ENCODE measurements at places on chromosomes 12 and 14.
A peak's percentile ranks its signal among the peaks of the same experiment; 100 is the strongest.

DNA sequence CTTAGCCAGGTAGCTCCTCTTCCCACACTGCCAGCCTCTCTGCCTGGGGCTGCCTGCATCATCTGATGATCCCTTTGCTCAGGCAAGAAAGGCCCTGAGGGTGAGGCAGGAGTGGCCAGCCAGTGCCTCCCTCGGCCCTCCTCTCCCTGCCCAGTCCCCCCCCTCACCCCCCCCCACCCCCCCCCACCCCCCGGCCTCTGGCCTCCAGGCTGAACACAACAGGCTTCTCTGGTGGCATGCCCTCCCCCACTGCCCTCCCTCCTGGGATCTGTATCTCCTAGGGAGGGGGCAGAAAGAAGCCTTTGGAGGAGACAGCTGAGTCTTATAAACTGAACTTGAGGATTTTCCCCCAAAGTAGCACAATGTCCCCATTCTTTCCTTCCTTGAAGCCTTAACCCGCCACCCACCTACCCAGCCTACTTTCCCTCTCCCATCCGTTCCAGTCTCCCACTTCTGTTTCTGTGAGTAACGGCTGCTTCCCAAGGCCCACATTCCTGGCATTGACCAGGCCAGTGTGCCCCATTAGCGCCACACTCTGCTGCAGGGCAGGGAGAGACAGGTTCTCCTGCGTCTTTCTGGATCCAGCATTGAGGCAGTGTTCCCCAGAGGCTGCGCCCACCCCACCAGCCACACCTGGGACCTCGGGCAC is 82.1 kb downstream of the B4GALNT3 start:
- no peak for DNase-seq

DNA sequence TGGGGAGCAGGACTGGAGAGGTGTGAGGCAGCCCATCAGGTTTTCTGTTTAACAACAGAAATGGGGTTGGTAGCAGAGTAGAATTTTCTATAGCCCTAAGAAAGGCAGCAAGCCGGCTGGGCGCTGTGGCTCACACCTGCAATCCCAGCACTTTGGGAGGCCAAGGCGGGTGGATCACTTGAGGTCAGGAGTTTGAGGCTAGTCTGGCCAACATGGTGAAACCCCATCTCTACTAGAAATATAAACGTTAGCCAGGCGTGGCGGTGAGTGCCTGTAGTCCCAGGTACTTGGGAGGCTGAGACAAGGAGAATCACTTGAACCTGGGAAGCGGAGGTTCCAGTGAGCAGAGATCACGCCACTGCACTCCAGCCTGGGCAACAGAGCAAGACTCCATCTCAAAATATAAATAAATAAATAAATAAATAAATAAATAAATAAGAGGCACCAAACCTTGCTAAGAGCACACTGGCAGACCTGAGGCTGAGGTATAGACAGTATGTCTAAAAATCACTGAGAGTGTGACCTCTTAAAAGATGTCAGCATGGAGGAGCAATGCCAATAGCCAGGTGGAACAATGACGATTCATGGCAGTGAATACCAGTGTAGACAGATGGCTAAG is 115.6 kb downstream of the SLC38A4 start:
- no peak for DNase-seq

GRCh38 chr12:82966001-82966559 is 279.4 kb downstream of the TMTC2 start:
- no peak for DNase-seq

DNA sequence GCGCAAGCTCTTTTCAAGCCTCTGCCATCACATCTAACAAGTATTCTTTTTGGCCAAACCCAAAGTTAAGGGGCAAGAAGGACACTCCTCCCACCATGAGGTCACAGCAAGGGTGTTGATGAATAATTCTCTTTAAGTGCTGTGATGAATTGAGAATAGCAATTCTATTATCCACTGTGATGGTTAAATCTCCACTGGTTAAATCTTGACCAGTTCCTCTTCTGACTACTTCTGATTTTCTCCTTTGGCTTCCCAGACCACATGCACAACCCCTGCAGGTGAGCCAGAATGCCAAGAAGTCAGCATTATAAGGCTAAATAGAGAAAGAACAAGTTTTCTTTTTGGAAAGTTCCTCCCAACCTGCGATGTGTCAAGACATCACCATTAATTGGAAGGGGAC is 90.6 kb upstream of the BCL2L14 start:
- DNase-seq, result no peak

- DNase-seq, result peak; percentile 54
These were observed 735.5 kb downstream of the MED13L start for GRCh38 chr12:115541891-115542421.

GRCh38 chr12:129049917-129050316 is 196.6 kb downstream of the GLT1D1 start:
- DNase-seq, result no peak

GRCh38 chr12:44525806-44526654 is 350.1 kb downstream of the NELL2 start:
- no peak for DNase-seq

DNA sequence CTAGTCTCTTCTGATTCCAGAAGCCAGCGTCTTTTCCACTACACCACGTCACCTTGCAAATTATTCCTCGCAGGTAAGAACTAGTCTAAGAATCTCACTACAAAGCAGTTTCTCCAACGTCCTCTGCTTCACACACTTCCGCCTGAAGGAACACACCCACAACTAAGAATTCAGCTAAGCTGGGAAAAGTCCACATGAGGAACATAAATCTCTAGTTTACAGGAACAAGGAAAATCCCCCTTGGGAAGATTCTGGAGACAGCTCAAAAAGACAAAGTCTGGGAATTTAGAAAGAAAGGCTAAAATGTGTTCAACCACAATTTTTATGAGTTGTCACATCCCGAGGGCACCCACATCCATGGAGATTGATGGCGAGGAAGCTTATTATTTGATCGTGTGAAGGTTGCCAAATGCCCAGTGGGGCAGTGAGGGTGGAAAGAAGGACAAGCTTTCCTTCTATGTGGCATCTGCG is 780.2 kb upstream of the TBX3 start:
- peak; percentile 78 for DNase-seq

GRCh38 chr12:115932066-115932465 is 345.4 kb downstream of the MED13L start:
- no peak for DNase-seq

- no peak for DNase-seq
These were observed 90.6 kb downstream of the LRRK2 start for GRCh38 chr12:40315375-40315774.

DNA sequence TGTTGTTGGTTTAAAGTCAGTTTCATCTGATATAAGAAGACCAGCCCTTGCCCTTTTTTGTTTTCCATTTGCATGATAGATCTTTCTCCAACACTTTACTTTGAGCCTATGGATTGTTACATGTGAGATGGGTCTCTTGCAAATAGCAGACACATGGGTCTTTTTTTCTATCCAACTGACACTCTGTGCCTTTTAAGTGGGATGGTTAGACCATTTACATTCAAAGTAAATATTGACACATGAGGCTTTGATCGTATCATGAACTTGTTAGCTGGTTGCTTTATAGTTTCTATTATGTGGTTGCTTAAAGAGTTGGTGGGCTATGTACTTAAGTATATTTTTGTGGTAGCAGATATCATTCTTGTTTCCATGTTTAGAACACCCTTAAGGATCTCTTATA is 213.4 kb upstream of the G2E3 start:
- DNase-seq, result no peak

DNA sequence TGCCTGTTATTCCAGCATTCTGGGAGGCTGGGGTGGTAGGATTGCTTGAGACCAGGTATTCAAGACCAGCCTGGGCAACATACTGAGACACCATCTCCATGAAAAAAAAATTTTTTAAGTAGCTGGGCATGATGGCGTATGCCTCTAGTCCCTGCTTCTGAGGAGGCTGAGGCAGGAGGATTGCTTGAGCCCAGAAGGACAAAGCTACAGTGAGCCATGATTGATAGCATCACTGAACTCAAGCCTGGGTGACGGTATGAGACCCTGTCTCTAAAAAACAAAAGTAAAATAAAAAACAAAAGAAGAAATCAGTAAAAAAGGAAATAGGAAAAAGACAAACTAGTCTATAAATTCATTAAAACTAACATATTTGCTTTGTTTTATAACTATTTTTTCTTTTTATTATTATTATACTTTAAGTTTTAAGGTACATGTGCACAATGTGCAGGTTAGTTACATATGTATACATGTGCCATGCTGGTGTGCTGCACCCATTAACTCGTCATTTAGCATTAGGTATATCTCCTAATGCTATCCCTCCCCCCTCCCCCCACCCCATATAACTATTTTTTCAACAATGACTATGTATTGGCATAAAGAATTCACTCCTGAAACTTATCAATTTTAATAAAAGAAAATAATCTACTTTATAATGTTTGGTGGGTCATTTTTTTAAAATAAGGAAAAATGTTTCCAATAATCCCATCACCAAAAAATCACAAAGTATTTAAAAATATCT is 15.4 kb upstream of the AP4S1 start:
- no peak for DNase-seq

DNA sequence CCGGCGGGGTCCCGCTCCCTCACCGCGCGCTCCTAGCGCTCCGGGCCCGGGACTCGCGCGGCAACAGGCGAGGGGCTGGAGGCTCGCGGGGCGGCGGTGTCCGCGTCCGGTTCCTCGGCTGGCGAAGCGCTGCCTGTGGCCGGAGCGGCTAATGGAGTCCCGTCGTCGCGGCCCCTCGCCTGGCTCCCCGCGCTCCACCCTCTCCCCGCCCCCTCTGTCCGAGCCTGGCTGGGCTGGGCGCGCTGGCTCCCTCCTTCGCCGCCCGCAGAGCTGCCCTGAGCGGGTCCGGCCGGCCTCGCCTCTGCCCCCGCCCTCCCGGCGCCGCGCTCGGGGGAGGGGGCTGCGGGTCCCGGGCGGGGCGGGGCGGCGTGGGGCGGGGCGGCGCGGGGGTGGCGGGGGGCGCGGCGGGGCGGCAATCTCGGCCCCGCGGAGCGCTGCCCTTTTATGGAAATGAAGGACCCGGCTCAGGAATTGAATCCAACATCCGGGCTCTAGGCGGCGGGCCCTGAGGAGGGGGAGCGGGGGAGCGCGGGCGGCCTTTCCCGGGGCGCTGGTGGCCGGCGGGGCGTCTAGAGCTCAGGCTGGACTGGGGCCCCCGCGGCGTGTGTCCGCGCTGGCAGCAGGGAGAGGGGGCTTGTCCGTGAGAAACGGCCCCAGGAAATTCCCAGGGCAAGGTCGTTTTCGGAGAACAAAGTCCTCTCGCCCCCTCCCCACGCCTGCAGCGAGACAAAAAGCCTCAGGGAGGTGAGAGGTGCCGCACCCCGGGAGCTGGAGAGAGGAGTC is at the start of gene FERMT2:
Gene FERMT2, minus strand, starts transcription at position 153 of the 783 bp plus-strand sequence. CDS start 482 bp downstream, outside the sequence.
- peak; percentile 2 for DNase-seq

- no peak for DNase-seq
These were observed 742.5 kb upstream of the MDGA2 start for GRCh38 chr14:48417715-48418500.

GRCh38 chr14:60661721-60662120 is 12.4 kb upstream of the SIX1 start:
- no peak for DNase-seq

DNA sequence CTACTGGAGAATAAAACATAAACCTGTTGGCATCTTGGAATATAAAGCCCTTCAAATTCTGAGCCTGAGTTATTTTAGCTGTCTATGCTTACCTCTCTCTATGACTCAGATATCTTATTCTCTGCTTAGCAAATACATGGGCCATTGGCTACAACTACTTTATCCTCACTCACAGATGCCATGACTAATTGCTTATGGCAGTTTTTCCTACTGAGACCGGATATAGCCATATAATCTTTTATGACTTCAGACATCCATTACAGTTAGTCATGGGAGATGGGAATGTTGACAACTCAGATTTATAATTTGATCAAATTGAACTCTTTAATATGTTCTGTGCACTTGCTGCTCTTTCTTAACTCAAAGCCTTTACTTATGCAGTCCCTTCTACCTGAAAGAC is 502.4 kb upstream of the ATP2B1 start:
- DNase-seq, result peak; percentile 94

- DNase-seq, result no peak
These were observed 224.3 kb downstream of the SLC41A2 start for GRCh38 chr12:104733717-104734175.

DNA sequence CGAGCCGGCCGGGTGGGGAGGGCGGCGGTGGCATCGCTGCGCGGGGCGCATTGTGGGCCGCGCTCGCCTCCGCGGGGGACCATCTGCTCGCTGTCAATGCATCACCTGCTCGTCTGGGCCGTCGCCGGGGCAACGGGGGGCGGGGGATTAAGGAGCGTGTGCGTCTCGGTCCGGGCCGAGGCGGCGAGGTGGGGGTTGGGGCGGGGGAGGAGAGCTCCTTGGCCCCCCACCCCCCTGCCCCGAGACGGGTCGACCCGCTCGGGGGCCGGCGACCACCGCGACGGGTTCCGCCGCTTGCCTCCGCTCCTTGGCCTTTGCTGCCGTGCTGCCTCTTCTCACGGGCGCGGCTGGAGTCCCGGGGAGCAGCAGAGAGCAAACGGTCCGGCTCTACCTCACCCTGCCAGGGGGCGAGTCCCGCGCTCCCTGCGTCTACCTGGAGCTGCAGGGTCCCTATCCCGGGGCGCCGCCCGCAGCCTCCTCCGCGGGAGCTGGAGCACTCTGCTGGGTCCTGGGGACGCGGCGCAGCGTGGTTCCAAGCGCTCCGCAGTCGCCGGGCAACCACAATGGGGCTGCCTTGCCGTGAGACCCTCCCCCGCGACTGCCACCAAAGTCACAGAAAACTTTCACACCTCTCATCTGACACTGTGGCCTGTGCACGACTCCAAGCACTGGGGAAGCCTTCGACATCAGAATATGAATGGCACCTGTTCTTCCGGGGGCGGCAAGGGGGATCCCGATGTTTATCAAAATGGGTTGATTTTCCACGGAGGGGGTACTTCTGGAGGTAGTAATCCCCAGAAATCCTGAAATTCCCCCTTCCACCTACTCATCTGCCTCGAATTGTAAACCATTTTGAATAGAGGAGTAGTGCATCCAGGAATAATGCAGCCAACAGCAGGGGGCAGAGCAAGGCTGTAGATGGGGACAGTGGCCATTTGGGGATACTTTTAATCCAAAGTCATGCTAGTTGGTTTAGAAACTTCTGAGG is at the start of gene C12orf42:
Gene C12orf42, minus strand, starts transcription at position 500 of the 988 bp plus-strand sequence. CDS start 17,542 bp downstream, outside the sequence.
- peak; percentile 65 for DNase-seq

DNA sequence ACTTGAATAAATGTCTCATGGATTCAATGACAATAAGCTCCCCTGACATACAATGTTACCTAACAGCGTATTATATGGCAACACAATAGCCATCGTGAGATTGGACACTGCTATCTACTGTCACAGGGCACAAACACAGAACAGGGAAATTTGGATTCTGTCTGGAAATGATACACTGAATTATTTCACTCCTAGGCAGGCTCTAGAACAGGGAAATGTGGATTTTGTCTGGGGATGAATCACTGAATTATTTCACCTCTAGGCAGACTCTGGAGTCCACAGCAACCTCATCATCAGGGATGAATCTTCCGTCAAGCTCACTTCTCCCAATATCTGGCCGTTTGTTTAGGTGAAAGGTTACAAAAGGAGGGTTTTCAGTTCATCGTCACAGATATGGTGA is 288.8 kb downstream of the TMEM132D start:
- no peak for DNase-seq

- DNase-seq, result no peak
These were observed 46.3 kb downstream of the PHETA1 start for GRCh38 chr12:111322336-111323250.
